Dorsolateral prefrontal cortex (tissue), 122 donors: ENCODE measurements at places on chromosomes 6 and 20. TPM values are rescaled to one million over a fixed set of nuclear protein-coding genes. Genes with fewer than 3 reads are reported as not detected.

The SNRNP48 gene
- total RNA-seq: 9.4 TPM

- DNase-seq: no peak
Measured at GRCh38 chr6:129641344-129641743, 68.6 kb downstream of the ARHGAP18 start.

DNA sequence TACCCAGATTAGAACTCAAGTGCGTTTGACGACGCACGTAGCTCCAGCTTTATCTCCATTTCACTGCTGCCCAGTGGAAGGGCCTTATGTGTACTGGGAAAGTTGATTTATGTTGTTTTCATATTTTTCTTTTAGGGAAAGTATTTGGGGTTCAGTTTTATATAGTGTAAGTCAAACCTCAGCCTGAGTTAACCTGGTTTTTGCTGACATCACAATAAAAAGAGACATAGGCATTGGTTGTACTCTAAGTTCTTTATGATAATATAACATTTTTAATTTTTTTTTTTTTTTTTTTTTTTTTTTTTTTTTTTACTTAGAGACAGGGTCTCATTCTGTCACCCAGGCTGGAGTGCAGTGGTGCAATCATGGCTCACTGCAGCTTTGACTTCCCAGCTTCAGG, 34.1 kb upstream of the PRL start:
- DNase-seq: no peak

GRCh38 chr6:72938104-72938503, 287.2 kb downstream of the KHDC1L start:
- no peak for DNase-seq

DNA sequence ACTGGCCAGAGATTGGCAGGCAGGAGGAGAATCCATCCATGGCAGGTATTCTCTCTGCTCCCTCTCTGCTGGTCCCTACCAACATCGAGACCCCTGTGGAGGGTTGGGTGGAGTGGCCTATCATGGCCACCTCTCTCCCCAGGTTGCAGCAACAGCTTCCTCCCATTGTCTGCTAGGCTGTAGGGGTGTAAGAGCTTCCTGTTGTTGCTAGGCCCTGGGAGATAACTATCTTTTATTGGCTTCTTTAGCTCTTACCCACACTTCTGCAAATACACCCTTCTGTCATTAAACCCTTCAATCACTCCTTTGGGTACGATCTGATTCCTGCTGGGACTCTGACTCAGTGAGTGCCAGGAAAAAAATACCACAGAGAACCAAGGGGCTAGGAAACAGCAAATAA, 66.6 kb upstream of the FAM184A start:
- no peak for DNase-seq

DNA sequence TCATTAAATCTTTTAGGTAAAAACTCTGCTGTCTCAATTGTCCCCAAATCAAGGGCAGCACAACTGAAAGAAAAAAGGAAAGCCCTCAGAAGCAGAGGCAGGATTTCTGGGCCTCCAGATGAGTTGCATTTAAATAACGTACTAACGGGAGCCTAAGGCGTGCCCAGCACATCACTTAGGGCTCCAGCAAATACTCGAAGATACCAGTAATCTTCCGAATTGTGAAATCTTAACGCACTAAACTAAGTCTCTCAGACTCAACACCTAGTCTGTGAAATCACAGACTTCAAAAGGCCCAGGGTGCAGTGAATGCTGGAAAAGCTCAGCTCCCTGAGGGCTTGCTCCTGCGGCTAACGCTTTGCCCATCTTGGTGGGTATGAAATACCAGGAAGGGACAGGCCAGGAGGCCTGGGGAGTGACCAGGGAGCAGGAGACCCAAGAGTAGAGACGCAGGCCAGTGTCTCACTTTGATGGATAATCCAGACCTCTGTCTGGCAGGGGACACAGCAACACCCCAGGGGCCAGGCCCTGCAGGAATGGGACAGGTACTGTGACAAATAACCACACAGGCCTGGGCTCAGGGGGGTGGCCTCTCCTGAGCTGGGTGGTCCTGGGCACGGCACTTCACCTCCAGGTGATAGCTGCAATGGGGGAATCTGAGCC, 36.4 kb downstream of the RRBP1 start:
- no peak for DNase-seq

- DNase-seq: no peak
Measured at GRCh38 chr6:136526937-136527336, 23.3 kb downstream of the MAP7 start.

DNA sequence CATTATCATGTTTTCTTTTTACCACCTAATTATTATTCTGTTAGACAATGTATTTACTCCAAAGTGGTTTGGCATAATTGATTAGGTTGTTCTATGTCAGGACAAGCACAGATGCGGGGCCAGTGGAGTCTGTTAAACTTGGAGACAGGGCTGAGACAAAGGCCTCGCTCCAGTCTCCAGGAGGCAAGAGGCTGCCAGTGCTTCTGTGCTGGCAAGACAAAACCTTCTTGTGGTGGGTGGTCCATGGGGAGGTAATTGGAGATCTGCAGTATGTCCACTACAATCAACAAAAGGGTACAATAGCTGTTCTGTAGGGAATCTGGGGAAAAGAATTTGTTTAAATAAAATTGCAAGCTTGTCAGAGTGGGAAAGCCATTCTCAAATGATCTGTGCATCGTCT, 677.2 kb upstream of the SLC35B3 start:
- no peak for DNase-seq
